PC-9 (cell line): ENCODE measurements at places on chromosomes 6 and 20. TPM values are rescaled to one million over a fixed set of nuclear protein-coding genes. Genes with fewer than 3 reads are reported as not detected.

The LY6G5B gene
- 20.9 and 24.0 TPM in 2 replicates for total RNA-seq

The RAB23 gene
- 9.3 and 13.8 TPM in 2 replicates for total RNA-seq

The HLA-DQA1 gene
- not detected in 2 replicates for total RNA-seq

The FRK gene
- total RNA-seq = 14.4 and 17.2 TPM in 2 replicates

DNA sequence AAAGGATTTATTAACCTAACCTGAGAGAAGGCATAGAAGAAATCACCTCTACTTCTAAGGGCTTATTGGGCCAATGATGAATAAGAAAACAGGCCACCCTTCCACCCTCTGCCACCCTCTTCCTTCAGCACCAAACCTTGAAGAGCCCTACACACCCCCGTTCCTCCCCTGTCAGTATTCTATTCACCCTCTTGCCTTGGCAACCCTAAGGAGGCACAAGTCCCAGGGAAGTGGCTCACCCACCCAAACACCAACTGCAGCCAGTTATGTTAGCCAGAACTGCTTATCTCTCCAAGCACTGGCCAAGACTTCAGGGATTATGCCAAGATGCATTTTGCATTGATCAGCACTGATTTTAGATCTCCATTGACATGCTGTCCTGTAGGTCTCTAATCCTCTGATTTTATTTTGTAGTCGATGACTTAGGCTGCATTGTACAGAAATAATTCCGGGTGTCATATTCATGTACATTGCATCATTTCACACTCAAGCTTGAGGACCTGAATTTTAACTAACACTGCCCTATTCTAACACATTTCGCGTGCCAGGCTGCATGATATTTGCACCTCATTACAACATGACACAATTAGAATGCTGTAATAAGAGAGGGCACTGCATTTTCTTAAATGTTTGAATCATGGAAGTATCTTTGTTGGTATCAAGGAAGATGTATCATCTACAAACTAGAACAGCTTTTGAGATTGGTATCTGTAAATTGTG, 15.7 kb downstream of the CNKSR3 start:
- no peak for DNase-seq

DNA sequence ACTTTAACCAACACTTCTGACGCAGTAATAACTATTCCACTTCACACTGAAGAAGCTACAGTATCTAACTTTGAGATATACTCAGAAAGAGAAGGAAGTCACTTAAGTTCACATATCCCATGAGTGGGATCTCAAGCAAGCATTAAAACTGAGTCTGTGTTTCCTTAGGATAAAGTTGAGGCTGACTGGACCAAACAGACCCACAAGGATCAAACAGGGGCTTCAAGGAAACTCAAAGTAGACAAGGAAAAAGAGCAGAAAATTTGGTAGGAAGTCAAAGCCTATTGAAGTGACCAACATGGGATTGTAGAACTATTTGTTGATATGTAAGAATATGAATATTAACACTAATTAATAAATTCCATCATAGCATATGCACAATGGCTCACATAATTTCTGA, 294.9 kb downstream of the ADGB start:
- DNase-seq = no peak

DNA sequence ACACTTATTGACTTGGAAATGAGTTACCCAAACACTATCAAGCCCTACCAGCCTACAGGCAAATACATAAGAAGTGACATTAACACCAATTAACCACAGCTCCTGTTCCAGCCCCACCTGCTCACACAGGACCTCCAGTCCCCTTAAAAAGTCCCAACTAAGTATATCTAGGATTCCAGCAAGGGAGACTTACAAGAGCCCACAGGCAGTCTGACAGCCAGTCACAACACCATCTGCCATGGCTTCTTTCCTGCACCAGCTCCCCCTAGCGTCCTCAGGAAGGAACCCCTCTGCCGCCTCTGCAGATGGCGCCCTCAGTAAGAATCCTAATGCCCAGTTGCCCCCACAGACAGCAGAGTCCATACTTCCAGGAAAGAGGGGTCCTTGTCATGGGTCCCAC, 122.1 kb downstream of the HIVEP2 start:
- no peak for DNase-seq

- DNase-seq = no peak
Observed at GRCh38 chr20:35718972-35719635, 19.9 kb downstream of the ROMO1 start.

DNA sequence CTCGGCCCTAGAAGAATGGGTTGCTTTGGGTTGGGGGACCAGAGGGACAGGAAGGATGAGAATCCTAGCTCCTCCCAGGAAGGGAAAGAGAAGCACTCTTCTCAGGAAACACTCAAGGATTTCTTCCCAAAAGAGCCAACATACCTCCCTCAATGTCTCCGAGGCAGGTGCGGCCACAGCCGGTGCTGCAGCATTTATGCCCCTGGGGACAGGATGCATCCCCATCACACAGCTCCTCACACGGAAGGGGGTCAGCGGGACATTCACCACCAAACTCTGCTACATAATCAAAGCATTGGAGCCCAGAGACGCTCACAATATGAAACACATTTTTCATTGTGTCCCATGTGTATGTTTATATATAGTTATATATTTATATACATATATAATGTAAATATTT, 14.8 kb downstream of the WFDC3 start:
- DNase-seq = no peak

- DNase-seq = no peak
Observed at GRCh38 chr20:15739035-15739434, 834.2 kb downstream of the KIF16B start.
